ENCODE measurements at places on chromosomes 4 and X.

DNA sequence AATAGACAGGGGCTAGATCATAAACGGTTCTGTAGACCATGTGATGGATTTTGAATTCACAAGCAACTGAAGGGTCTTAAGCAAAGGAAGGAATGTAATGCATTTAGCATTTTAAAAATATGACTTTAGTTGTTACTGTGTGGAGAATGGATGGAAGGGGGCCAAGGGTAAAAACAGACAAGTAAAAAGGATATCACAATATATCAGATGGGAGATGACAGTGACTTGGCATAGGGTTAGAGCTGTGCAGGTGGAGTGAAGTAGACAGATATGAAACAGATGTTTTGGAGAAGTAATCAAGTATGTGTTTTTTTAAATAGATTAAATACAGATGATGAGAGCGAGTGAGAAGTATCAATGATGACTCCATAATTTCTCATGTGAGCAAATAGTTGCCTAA is 1116.0 kb upstream of the TENM3 start:
- DNase-seq = no peak

DNA sequence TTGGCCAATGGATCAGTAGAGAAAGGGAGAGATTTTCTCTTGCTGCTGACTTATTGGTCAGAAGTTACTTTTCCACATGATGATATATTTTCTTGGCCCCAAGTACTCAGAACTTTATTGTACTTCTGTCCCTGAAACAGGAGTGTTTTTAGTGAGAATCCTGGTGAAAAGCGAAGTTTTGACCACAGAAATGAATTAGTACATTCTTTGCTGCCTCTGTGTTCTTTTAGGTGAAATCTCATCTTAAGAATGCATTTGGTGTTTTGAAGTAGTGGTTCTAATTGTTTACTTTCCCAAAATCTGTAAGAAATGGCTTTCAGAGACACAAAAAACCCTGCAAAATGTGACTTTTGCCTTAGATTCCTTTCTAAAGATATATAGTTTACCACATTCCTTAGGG is 240.4 kb downstream of the FRMPD4 start:
- DNase-seq = no peak

DNA sequence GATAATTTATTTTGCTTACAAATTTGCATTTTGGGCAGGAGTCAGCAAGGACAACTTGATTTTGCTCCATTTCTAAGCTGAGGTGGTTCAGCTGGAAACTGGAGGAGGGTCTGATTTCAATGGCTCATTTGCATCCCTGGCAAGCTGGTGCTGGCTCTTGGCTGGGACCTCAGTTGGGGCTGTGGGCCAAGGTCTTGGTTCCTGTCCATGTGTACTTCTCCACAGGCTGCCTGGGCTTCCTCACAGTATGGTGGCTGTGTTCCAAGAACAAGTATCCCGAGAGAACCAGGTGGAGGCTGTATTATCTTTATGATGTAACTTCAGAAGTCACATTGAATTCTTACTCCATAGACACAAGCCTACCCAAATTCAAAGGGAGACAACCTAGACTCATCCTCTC is 77.0 kb upstream of the STX18 start:
- DNase-seq = no peak

GRCh38 chr4:153987291-153987690 is 198.4 kb upstream of the SFRP2 start:
- no peak for DNase-seq

DNA sequence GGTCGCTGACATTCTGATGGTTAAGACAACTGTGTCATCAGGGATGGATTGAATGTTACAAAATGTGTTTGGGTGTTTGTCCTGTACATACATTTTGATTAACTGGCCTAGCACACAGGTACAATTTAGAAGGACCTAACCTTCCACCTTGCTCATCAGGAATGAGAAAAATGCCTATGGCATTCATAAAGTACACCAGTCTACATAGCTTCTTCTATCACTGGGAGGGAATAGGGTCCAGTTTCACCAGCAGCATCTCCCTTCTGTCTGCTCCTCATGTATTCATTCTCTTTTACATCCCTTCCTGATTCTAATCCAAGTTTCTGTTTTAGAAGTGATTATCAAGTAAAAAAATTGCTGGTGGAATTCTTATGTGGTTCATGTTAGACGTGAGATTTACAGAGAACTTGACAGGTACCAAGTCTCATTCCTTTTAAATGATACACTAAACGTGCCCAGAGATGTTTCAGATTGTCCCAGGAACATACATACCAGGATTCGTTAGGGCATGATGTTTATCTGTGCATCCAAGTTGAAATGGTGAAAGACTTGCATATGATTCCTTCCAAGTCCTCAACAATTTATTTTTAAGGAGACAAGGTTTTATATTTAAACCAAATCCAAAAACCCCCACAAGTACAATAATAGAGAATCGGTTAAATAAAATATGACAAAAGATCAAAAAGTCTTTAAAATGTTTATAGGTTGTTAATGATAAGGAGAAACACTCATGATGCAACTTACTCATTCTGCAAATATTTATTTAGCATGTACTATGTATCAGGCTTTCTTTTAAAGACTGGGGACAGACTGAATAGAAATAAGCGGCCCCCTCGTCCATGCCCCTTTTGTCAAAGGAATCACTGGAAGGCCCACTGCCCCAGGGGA is 359.1 kb downstream of the ZNF674 start:
- DNase-seq = no peak

DNA sequence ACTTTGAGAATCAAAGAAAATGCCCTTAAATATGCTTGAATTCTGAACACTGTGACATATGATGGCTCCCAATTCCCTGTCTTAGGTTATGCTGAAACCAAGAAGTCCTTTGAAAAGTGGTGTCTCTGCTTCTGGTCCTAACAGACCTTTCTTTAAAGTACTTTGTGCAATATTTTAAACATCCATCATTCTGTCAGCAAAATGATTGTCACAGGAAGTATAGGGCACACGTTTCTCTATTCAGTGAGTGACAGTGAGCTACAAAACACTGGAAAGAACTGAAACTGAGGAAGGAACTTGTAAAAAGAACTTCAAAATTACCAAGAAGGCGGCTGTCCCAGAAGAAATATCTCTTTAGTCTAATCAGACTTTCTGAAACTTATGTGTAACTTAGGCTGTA is 12.2 kb upstream of the NUP54 start:
- DNase-seq = no peak

DNA sequence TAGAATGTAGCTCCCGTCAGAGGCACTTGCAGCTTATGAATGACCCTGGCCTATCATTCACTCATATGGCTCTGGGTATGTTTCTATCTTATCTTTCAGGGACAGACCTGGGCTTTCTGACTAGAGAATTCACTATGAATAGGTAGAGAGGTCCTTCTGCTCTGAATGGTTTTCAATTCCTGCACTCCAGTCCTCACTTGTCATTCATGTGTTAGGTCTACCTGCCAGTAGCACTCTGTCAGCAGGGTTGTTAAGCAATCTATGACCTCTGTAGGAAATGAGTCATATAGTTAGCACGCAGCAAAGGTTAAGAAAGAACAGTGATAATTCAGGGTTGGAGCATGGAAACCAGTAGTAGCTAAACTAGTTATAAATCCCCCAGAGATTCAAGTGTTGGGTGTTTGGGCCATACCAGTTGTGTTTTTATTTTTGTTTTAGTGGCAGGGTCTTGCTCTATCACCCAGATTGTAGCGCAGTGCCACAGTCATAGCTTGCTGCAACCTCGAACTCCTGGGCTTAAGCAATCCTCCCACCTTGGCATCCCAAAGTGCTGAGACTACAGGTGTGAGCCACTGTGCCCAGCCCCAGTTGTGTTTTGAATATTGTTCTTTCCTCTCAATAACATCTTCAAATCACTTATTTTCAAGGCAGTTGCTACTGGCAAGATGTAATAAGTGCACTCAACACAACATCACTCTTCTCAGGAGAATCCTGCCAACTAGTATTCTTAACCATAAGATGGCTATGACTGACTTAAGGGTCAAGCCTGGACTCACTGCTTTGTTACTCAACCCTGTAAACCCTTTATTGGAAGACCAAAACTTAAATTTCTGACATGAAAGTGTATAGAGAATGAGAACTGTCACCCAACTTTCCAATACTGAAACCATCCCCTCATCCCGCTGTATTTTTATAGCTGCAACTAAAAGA is 25.1 kb downstream of the ARL13A start:
- peak; percentile 10 for DNase-seq

GRCh38 chr4:179196511-179196910 is 1754.3 kb upstream of the AGA start:
- peak; percentile 21 for DNase-seq

GRCh38 chrX:639151-639550 is 8.6 kb downstream of the SHOX start:
- DNase-seq = no peak

GRCh38 chr4:128913228-128913627 is 103.7 kb downstream of the JADE1 start:
- no peak for DNase-seq

DNA sequence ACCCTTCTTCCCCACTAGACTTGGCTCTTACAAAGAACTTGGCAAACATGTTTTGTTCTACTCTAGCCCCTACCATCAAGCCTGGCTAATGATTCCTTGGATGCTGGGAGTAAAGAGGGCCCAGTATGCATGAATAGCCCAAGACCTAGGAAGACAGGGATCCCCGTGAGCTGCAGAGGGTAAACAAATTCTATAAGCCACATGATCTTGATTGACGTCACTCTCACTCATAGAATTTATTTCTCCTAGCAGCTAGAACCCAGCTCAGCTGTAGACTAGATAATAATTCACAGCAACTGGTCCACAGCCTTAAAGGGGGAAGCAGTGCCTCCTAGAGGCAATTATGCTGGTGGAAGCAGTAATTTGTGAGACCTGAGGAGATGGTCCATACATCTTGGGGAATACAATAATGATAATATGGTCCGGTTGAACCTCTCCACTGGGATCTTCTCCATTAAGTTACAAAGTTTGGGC is 16.1 kb upstream of the USO1 start:
- DNase-seq = no peak

DNA sequence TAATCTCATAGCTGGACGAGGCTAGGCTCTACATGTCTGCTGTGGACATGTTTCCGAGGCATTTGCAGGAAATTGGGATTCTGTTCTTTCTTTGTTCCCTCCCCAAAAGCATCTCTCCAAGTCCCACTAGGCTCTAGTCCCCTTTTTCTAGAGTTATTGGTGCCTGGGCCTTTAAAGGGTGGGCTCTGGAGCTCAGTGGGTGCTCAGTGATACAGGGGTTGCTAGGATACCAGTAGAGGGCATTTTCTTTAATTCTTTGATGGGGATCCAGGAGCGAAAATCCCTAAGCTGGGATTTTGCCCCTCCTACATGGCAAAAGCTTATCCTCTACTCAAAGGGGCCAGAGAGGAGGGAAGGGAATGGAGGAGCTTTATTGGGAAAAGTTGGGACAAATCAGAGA is 34.2 kb downstream of the ARHGEF9 start:
- no peak for DNase-seq

GRCh38 chr4:58286335-58286734 is 1176.2 kb upstream of the IGFBP7 start:
- no peak for DNase-seq
